ENCODE measurements at places on chromosomes 11 and 22. TPM values are rescaled to one million over a fixed set of nuclear protein-coding genes. Genes with fewer than 3 reads are reported as not detected.
A peak's percentile ranks its signal among the peaks of the same experiment; 100 is the strongest.

- no peak for DNase-seq
Measured at GRCh38 chr11:128057786-128058395, 529.5 kb downstream of the ETS1 start.

- no peak for DNase-seq
Measured at GRCh38 chr22:46794491-46794890, 32.0 kb downstream of the TBC1D22A start.

DNA sequence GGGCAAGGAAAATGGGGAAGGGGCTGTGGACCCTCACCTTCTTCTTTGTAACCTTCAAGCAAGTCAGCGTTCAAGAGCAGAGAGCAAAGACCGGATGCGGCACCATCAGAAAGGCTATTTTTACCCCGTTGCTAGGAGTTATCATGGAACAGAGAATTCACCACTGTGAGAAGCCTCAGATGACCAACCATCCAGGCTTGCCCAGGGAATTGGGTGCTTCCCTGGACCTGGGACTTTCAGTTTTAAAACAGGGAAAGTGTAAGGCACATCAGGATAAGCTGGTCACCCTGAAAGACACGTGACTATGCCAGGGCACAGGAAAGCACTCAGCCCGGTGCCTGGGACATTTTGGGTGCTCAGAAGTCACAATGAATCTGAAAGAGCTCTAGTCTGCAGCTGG lies 10.4 kb downstream of the GALNT18 start:
- DNase-seq = no peak

- peak; percentile 71 for DNase-seq
Measured at GRCh38 chr11:67301951-67302516, 1.3 kb upstream of the SSH3 start.

- no peak for DNase-seq
Measured at GRCh38 chr11:9796854-9797253, 133.0 kb downstream of the SWAP70 start.

- no peak for DNase-seq
Measured at GRCh38 chr11:3165916-3166267, 782 bp upstream of the OSBPL5 start.

DNA sequence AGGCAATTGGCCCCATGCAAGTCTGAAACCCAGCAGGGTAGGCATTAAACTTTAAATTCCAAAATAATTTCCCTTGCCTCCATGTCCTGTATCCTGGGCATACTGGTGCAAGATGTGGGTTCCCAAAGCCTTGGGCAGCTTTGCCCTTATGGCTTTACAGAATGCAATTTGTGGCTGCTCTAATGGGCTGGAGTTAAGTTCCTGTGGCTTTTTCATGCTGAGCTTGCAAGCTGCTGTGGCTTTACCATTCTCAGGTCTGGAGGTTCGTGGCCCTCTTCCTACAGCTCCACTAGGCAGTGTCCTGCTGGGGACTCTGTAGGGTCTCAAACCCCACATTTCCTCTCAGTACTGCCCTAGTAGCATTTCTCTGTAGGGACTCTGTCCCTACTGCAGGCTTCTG lies 15.0 kb upstream of the BIRC3 start:
- no peak for DNase-seq

DNA sequence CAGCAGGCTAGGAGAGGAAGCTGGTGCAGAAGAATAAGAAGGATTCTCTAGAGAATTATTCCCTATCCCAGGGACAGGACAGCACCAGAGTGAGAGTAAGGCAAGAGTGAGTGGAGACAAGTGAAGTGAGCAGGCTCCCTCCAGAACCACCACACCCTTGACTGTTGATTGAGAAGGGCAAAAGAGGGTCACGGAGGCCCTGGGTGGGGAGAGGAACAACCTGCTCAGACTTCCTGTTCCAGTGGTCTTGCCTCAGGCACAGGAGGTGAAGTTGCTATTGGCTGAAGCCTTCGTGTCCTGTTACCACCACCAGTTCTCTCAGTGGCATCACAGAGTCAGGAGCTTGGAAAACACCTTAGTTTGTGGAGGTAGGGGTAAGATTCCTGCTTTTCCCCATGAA lies 51.7 kb upstream of the CCDC89 start:
- DNase-seq = no peak

GRCh38 chr11:117219001-117219400 lies 12.9 kb downstream of the PCSK7 start:
- DNase-seq = no peak

The MRGPRE gene
- not detected for total RNA-seq

The CARNS1 gene
- 0.52 TPM for total RNA-seq

The LRRC10B gene
- 0.74 TPM for total RNA-seq

The GSTT4 gene
- not detected for total RNA-seq

The GRM5 gene
- not detected for total RNA-seq

The TBX1 gene
- not detected for total RNA-seq

Data from neural progenitor cell (in vitro differentiated cells).